ENCODE measurements at places on chromosomes 6 and 20.

DNA sequence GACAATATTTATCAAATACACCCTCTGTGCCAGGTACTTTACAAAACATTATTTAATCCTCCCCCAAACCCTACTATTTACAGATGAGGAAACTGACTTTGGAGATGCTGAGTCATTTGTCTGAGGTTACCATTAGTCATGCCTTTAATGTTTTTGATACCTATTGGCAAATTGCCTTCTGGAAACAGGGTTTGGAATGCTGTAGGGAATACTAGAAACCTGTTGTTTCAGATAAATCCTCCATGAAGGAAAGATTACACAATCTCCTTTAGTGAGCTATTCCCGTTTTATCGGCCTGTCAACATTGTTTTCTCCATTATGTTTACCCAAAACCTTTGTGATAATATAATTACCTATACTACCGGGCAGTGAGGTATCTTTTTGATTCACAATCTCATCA, 93.6 kb upstream of the ADGRF1 start:
- no peak for DNase-seq

GRCh38 chr6:128241216-128241615, 279.2 kb downstream of the PTPRK start:
- no peak for DNase-seq

- no peak for DNase-seq
These were observed 83.8 kb downstream of the ATXN1 start for GRCh38 chr6:16677458-16677857.

GRCh38 chr6:110509617-110510241, 33.3 kb upstream of the SLC22A16 start:
- DNase-seq = no peak

DNA sequence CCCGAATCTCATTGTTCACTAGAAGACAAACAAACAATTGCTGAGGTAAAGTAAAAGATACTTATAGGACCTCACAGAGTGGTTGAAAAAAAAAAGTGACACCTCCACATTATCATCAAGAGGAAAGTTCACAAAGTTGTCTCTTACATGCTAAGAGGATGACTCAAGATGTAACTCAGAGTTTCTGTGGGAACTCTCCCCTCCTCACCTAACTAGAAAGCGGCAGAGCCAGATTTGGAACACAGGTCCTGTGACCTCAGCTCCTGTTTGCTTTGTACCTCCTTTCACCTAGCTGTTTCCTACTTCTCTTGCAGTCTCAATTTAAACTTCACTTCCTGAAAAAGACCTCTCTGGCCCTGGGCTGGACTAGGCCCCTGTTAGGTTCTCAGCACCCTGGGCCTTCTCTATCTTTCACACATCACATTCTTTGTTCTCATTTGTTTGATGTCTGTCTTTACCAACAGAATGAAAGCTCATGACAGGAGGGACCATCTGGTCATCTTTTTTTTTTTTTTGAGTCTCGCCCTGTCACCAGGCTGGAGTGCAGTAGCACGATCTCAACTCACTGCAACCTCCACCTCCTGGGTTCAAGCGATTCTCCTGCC, 60.8 kb downstream of the CD24 start:
- DNase-seq = no peak

DNA sequence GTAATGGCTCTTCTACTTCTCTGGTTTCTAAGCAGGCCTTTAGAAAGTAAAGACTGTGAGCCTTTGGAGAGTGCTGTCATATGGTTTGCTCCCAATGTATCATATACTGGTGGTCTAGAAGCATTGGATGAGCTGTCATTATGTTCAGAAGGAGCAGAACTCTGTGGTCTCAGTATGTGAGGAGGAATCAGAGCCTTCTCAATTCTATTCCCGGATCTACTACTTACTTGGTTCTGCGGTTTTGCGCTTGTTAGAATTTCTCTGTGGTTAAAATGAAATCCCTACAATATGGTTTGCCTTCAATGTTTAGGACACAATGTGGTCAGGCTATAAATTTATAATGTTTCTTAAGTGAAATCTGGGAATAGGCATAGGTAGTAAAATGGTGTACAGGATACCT, 64.6 kb downstream of the RWDD2A start:
- no peak for DNase-seq

DNA sequence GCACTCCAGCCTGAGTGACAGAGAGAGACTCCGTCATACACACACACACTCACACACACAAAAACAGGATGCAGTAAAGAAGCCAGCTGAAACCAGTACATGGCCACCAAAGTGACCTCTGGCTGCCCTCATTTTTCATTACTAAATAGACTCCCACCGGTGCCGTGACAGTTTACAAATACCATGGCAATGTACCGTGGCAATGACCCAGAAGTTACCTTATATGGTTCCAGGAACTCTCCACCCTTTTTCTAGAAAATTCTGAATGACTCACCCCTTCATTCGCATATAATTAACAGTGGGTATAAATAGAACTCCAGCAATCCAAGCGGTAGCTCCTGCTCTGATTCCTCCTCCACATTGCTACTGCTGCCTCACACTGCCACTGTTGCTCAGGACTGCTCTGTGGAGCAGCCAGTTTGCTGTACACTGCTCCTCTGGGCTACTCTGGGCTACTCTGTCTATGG, 57.7 kb downstream of the SNX5 start:
- DNase-seq = no peak

- DNase-seq = no peak
These were observed 309.5 kb upstream of the PRND start for GRCh38 chr20:4412216-4412615.

GRCh38 chr6:150233843-150234269, 91.0 kb downstream of the PPP1R14C start:
- DNase-seq = no peak

GRCh38 chr6:151729829-151730495, 77.5 kb upstream of the ESR1 start:
- no peak for DNase-seq

DNA sequence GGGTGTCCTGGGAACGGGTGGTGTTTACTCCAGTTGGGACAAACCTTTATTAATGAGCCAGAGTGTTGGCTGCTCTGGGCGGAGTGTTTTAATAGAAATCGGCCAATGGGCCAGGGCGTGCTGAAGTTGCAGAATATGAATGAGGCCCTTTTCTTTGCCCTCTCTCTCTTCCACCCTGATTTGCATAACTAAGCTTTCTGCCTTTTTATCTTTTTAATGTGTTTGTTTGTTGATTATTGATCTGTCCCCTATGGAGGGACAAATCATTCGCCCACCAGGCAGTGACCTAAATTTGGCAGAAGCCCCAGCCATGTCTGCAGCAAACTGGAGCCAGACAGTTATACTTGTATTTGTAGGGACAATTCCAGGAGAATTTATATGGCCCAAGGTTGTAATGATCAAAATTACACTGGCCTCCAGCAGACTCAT, 420.9 kb downstream of the PREX1 start:
- no peak for DNase-seq

- no peak for DNase-seq
These were observed 93.3 kb downstream of the CDH22 start for GRCh38 chr20:46214824-46215488.

GRCh38 chr6:39223061-39223460, 6.2 kb downstream of the KCNK5 start:
- DNase-seq = no peak

- DNase-seq = no peak
These were observed 20.5 kb downstream of the GCLC start for GRCh38 chr6:53524455-53524815.

GRCh38 chr6:104711371-104711770, 148.3 kb downstream of the HACE1 start:
- DNase-seq = no peak

- DNase-seq = no peak
These were observed 16.4 kb upstream of the HELZ2 start for GRCh38 chr20:63590218-63591146.

- no peak for DNase-seq
These were observed 553 bp downstream of the ZSCAN16 start for GRCh38 chr6:28124971-28125353.

GRCh38 chr6:134079406-134079921, 27.0 kb upstream of the SLC2A12 start:
- DNase-seq = no peak

GRCh38 chr20:5467086-5467485, 150.3 kb upstream of the PROKR2 start:
- no peak for DNase-seq

- DNase-seq = no peak
These were observed at the start of gene GPR6 for GRCh38 chr6:109978174-109979032. Gene GPR6, plus strand, starts transcription at chr6:109978311. Its CDS starts 802 bp downstream, at chr6:109979113.

GRCh38 chr6:157087974-157088373, 235.3 kb downstream of the TMEM242 start:
- DNase-seq = no peak
